ENCODE measurements at places on chromosomes 1 and 21.

DNA sequence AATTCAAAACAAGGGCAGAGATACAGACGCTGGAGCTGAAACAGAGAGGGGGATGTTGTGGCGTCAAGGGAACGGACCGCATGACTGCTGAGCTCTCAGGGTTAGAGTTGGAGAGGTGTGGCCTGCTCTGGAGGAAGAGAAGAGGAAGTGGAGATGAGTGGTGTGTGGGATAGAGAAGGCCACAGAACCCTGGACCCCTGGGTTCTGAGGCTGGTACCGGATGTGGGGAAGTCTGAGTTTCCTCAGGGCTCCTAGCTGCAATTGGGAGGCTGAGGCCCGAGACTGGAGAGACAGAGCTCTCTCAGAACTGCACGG lies 1.8 kb downstream of the BCAN start:
- no peak for DNase-seq

DNA sequence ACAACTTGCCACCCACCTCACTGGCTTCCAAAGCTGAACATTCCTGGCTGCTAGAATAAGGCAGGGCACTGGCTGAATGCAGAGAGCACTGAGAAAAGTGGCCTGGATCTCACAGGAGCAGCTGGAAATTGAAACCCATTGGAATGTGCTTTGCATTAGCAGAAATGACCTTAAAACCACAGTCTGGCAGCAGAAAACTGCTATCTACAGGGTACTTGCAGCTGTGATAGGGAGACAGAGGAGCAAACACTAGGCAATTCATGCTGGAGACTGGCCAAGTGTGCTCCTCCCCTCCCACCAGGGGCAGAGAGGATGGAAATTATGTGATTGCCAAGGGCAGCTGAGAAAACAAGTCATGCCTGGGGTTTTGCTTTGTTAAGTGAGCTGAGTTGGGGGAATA lies 47.2 kb downstream of the HSD3B1 start:
- no peak for DNase-seq

- DNase-seq: no peak
These were observed 12.8 kb downstream of the ZNF362 start for GRCh38 chr1:33268927-33269610.

DNA sequence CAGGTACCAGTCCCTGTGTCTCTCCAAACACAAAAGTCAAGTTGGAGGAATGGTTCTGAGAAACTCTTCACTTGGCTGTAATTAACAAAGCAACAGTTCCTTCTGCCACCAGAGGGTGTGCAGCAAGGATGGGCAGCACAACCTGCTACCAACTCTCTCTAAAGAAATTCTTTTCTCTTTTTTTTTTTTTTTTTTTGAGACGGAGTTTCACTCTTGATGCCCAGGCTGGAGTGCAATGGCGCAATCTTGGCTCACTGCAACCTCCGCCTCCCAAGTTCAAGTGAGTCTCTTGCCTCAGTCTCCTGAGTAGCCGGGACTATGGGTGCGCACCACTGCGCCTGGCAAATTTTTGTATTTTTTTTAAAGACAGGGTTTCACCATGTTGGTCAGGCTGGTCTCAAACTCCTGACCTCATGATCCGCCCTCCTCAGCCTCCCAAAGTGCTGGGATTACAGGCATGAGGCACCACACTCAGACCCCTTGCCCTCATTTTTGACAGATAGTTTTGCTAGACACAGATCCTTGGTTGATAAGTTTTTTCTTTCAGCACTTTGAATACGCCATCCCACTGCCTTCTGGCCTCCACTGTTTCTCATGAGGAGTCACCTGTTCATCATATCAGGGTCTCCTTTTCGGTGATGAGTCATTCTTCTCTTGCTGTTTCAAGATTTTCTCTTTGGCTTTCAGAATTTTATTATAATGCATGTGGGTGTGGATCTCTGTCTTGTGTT lies 12.1 kb upstream of the DEGS1 start:
- no peak for DNase-seq

GRCh38 chr1:185776522-185776921 lies 42.3 kb downstream of the HMCN1 start:
- DNase-seq: no peak

DNA sequence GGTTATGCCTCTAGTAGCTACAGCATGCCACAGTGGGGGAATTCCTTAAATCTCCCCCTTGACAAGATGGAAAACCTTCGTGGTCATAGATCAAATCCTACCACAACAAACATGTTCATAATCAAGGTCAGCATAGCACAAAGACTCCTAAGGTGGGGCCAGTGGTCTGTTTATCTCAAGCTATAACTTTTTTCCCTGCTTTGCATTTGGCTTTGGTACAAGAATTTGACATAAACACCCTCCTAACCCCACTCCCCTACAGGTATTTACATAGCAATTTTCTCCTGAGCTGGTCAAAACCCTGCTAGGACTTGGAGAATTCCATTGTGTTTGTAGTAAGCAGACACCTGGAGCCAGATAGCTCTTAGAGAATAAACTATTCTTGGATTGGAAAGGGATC lies 58.5 kb downstream of the HIVEP3 start:
- DNase-seq: no peak

- DNase-seq: no peak
These were observed 130.4 kb upstream of the ARHGEF16 start for GRCh38 chr1:3323796-3324703.

GRCh38 chr1:62732331-62732730 lies 44.1 kb upstream of the DOCK7 start:
- no peak for DNase-seq

- DNase-seq: no peak
These were observed 77.0 kb downstream of the ZMYM4 start for GRCh38 chr1:35345439-35345981.

- DNase-seq: no peak
These were observed 39.0 kb downstream of the TMCC2 start for GRCh38 chr1:205266611-205267305.

Measured in left ventricle myocardium inferior (tissue), 1 donor.